RKO (cell line): ENCODE measurements at places on chromosomes 1 and 21.

DNA sequence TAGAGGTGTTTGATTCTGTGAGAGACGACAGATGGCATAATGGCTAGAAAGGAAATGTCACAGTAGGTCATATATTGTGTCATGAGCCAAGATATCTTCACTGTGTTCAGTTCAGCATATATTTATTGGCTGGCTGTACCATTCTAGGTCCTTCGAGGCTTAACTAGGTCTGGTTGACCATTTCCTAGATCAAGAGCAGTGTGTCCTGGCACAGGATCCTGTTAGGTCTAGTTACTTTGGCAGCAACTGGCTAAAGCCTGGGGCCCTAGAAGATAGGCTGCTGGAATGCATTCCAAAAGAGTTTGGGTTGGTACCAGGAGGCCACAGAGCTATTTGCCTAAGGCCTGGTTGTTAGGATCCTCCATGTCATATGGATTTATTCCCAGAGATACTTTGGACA, 20.9 kb downstream of the ZBTB40 start:
- DNase-seq = no peak

DNA sequence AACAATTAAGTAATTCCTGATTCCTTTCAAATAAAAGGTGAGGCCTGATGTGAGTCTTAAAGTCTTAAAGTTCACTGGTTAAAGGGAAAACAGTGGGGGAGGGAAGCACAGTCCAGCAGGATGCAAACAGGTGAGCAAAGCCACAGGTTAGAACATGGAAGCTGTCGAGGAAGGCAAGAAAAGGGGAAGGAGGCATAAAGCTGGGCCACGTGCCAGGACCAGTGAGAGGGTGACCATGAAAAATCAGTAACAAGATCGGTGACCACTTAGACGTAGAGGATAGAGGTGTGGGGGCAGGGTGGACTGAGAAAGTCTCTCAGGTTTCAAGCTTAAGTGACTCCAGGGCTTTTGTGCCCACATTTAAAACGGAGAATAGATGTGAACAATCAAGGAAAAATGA, 231.3 kb downstream of the SETD4 start:
- no peak for DNase-seq

- peak; percentile 53 for DNase-seq
These were observed 58.4 kb downstream of the ASH1L start for GRCh38 chr1:155504207-155504606.

DNA sequence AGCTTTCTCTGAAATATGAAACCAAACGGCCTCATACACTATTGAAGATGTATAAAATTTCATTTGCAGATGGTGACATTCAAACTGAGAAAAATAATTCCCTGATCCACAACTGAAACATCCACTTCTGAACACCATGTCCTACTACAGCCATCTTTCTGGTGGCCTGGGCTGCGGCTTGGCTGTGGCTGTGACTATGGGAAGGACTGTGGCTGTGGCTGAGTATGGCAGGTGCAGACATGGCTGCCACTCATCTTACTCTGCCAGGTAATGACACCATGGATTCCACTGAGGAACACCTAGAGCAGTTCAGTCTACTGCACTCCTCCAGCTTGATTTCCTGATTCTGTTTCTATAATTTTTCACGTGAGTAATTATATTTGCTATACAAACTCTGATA, at the start of gene KRTAP20-4:
Gene KRTAP20-4 (plus strand): TSS at position 106 of the 400 bp plus-strand sequence.
- no peak for DNase-seq

DNA sequence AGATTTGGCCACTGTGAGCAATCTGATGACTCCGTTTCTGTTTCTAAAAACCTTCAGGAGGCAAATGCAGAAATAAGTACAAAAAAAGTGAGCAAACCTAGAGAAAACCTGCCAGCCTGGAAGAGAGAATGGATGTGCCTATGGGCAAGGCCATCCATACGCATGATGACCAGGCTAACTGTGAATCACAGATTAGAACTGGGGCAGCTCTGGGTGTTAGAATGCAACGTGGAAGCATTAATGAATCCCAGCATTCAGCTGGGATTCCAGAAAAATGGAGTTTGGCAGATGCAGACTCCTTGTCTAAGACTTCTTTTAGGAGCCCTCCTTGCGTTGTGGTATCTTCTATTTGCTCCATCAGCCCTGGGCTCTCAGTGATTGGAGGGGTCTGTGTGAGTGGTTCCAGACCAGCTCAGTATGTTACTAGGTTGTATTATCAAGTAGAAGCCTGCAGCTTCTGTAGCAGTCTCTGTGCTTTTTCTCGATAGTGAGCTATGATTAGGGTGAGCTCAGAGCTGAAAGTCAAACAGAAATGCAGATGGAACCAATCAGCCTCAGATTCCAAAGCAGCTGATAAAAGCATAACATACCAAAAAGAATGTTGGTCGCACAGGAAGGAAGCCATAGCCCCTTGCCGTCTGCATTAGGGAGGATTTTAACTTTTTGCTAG, 154.0 kb downstream of the PSMG1 start:
- no peak for DNase-seq

DNA sequence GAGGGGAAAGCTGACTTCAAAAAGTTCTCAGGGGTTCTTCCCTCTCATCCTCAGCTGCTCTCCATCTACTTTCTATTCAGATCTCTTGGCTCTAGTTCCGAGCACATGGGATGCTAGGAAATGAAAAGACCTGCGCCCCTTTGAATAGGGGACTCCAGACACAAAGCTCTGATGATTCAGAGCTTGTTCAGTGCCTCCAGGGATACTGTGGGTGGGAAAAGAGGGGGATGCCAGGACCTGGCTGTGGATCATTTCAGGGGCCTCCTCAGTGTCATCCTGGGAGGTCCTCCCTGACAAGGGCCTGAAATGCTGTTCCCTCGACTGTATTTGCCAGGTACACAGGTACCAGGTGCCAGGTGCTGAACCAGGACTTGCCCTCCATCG, 943 bp upstream of the KIAA0040 start:
- peak; percentile 15 for DNase-seq

DNA sequence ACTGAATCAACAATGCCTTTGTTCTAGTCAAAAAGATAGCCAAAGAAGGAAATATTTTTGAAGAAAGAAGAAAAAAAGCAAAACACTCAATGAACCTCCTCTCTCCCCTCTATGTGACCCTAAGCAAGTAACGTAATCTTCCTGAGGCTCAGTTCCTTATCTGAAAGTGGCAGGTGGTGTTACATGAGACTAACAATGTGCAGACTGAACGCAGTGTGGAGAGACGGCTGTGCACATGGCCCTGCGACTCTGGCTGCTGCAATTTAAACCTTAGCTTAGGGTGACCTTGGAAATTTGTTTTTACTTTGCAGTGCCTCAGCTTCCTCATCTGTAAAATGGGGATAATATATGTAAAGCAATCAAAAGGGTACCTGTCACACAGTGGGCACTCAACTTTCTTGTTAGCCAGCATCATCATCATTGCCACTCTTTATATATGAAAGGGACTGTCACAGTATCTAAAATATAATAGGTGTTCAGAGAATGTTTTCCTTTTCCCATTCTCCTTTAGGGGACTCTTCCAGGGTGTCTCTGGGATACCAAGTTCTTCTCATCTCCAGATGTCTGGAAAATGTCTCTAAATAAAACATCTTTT, 100.1 kb upstream of the JUN start:
- no peak for DNase-seq

DNA sequence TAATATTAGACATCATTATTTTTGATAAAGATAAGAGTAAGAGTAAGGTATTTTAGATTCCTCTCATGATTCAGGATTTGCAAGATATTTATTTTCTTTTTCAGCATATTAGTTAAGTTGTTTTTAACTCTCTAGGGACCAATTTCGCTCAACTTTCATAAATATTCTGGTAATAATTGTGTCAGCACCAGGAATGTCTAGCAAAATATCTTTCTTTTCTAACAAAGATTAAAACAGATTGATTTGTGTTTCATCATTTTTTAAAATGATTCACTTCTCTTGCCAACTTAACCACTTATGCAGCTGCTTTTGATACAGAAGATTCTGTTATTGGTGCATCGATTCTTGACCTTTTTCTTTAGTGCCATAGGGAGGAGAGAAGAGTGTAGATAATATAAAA, 172.8 kb upstream of the PTGFR start:
- no peak for DNase-seq

GRCh38 chr1:202593845-202594244, 116.4 kb downstream of the SYT2 start:
- DNase-seq = no peak

- DNase-seq = no peak
These were observed 550.6 kb downstream of the PTBP2 start for GRCh38 chr1:97271916-97272788.
